ENCODE measurements at places on chromosomes 12 and 14.

DNA sequence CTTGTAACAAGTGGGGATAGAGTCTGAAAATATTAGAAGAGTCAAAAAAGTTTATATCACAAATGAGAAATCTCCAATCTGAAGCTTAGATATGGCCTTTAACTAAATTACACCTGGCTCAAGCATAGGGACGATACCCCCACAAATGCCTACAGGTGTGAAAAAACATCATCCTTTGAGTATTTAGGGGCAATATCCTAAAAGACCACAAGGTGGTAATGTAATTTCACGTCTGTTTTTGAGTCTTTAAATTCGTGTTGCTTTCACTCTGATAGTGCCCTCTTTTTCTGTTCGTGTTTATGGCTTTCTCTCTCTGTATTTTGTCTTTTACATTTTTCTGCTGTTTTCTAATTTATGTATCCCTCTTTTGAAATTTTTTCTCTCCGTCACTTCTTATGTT is 84.3 kb downstream of the ETNK1 start:
- no peak for DNase-seq

- no peak for DNase-seq
These were observed 16.7 kb downstream of the CHST11 start for GRCh38 chr12:104473374-104473983.

DNA sequence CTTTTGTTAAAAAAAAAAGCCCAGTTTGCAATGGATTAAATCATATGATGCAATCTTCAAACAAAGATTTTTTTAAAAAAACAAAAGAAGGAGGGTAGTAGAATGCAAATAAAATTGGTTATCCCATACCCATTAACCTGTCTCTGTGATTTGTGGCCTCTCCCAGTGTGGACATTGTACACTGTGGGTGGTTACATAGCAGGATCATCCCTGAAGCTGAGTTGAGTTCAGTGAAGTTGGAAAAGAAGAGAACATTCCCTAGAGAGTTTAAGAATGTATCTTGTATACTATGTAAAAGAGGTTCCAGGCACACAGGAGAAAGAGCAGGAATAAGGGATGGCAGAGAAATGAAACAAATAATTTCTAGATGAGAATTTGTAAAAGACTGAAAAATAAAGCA is 142.4 kb upstream of the SLC16A7 start:
- no peak for DNase-seq

DNA sequence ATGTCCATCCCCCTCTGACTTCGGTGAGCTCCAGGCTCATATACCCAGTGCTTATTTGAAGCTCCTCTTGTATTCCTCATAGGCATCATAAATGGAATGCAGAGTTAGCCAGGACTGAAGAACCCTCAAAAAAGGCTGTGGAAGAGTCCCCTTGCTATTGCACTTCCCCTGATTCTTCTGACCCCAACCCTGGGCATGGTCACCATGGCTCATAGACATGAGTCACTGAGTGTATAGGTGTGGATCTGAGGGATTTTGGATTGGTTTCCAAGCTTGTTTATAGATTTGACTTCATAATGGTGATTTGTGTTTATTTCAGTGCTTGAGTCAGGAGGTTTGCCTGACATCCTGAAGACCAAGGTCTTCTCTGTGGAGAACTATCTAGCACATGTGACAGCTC is 98.4 kb upstream of the SLC38A2 start:
- DNase-seq = no peak

GRCh38 chr14:61542848-61543790 is 152.2 kb upstream of the HIF1A start:
- DNase-seq = no peak

DNA sequence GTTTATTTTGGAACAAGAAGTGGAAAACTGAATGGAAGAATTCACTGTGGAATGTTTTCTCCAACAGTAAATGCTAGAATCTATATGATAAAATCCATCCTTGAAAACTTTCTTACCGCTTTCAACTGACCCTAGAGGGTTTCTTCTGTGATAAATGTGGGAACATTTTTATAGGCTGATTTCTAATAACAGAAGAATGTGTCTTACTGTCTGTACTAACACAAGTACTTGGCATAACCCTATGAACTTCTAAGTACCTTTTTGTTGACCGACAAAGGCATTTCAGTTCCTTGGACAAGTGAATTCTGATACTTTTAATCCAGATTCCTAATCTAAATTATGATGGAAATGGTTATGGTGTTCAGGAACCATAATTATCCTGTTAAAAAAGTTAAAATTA is 1109.7 kb upstream of the FLRT2 start:
- no peak for DNase-seq

GRCh38 chr14:54440037-54440436 is 1.1 kb downstream of the CNIH1 start:
- DNase-seq = no peak

DNA sequence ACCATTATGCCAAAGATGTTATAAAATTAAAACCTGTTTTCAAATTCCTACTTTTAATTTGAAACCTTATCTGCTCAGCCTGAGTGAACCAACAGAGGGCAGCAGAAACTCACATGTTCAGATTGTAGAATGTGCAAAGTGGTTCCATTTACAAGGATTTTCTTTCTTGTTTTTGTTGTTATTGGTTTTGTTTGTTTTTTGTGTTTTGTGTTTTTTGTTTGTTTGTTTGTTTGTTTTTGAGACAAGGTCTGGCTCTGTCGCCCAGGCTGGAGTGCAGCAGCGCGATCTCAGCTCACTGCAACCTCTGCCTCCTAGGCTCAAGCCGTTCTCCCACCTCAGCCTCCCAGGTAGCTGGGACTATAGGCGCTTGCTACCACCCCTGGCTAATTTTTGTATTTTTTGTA is 22.8 kb upstream of the GARIN2 start:
- no peak for DNase-seq

DNA sequence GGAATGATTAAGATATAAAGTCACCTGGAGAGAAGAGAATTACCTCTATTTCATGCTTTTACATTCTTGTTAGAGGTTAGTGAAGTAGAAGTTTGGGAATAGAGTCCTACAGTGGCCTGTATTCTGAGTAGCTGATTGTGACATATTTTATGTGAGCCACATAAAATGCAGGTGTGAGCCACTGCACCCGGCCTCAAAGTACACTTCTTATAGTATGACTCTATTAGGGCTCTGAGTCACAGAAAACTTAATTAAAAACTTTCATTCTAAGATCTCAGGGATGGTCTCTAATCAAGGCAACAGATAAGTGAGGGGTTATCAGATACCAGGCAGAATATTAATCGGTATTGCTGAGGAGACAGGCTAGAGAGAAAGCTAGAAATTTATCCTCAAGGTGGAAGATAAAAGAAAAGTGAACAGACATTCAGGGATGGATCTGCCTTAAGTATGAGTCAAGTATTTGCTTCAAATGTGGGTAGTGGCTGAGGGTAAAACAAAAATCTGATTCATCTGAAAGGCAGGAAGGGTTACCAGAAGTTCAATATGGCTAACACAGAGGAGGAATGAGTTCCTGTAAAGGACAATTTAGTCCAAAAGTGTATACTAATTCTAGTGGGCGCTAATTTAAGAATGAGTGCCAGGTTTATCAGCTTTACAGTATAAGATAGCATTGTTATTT is 5.5 kb upstream of the G2E3 start:
- no peak for DNase-seq

GRCh38 chr14:41859336-41859735 is 252.7 kb downstream of the LRFN5 start:
- no peak for DNase-seq

DNA sequence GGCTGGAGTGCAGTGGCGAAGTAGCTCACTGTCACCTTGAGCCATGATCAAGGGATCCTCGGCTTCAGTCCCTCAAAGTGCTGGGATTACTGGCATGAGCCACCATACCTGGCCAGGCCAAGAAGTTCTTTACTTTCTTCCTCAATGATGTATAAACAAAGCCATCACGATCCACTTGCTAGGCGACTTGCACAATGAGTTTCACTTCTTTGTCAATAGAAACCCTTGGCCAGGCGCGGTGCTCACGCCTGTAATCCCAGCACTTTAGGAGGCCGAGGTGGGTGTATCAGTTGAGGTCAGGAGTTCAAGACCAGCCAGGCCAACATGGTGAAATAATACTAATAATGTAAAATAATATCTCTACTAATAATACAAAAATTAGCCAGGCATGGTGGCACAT is 14.4 kb upstream of the SPSB2 start:
- no peak for DNase-seq

DNA sequence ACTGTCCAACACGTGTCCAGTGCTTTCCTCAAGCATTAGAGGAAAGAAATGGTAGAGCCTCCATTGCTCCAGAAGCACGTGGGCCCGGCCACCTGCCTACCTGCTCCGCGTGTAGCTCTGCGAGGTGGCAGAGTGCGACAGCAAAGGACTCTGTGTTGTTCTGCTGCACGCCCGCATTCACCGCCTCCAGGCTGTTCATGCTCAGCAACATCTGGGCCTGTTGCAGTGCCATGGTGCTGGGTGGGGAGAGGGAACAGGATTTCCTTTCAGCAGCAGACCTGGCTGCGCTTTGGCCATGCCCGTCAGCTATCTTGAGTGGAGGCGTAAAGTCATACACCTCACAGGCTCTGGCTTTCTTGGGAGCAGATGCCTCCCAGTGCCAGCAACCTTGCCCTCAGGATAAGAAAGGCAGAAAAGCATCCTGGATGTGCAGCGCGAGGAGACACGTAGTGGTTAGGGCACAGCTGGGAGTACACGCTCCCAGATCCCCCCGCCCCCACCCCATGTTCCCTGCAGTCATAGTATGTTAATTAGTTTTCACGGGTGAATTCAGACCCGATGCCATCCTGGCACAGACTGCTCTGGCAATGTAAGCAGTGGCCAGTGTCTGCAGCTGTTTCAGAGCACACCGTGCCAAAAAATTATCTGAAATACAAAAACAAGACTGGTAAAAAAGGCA is 25.1 kb downstream of the ANAPC5 start:
- DNase-seq = no peak

- DNase-seq = no peak
These were observed 28.6 kb downstream of the EML1 start for GRCh38 chr14:99821519-99822508.

DNA sequence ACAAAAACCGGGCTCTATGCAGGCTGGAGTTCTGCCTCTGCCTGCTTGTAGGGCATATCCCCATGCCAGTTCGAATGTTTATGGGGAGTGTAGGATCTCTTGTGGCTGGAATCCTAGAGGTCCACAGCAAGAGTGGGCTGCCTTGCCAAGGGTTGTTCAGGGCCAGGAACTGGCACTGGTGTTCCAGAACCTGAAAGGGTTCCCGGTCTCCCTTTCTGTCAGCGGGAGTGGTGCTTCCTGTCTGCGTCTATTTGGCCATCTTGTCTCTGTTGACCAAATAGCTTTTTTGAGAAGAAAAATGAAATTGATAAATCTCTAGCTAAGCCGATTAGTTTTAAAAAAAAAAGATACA is 17.8 kb downstream of the OLR1 start:
- no peak for DNase-seq

DNA sequence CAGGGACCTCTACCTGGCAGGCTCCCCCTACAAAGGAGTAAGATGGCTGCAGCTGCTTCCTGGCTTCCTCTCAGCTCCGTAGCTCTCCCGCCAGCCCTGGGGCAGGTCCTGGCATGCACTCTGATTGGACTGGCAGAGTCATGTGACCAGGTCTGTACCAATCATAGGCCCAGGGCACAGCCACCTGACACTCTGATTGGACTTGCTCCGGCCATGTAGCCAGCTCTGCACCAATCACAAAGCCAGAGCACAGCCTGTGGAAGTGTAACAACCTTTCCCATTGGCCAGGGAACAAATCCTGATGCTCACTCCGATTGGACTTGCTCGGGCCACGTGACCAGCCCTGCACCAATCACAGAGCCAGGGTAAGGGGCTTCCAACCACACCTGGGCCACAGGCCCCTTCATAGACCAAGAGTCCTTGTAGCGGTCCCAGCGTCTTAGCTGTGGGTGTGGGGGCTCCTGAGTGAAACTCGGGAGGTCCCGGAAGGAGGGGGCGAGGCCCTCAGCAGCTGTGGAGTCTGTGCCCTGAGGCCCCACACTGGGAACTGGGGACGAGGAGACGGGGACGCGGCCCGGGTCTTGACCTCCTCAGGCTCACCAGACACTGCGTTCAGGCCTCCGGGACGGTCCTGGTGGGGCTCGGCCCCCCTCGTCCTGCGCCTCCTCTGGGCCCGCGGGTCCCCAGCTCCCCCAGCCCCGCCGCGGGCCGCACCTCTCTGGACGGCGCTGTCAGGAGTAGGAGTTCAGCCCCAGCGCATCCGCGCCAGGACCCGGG is 210.6 kb downstream of the ADGRD1 start:
- DNase-seq = no peak

- DNase-seq = no peak
These were observed 86.6 kb downstream of the MIA2 start for GRCh38 chr14:39320318-39320717.

- DNase-seq = no peak
These were observed 175.8 kb downstream of the TTC8 start for GRCh38 chr14:89000007-89000942.

GRCh38 chr14:99354166-99354875 is 82.3 kb upstream of the BCL11B start:
- DNase-seq = no peak

GRCh38 chr12:13258197-13258596 is 61.7 kb downstream of the EMP1 start:
- DNase-seq = no peak

DNA sequence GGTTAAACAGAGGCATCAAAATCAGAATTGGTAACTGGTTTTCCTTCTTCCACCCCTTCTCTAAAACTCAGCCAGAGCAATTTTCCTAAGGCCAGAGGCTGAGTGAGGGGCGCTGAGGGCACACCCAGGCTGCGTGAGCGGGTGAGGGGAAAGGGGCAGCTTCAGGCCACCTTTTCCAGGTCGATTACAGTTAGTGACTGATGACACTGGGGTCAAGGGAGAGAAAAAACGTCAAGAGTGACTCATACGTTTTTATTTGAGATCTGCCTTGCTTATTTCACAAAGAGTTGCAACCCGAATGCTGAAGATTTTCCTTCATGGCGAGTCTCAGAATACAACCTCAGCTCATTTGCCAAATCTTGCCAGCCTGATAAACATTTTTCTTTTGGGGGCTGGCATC is 46.7 kb upstream of the EVL start:
- no peak for DNase-seq

DNA sequence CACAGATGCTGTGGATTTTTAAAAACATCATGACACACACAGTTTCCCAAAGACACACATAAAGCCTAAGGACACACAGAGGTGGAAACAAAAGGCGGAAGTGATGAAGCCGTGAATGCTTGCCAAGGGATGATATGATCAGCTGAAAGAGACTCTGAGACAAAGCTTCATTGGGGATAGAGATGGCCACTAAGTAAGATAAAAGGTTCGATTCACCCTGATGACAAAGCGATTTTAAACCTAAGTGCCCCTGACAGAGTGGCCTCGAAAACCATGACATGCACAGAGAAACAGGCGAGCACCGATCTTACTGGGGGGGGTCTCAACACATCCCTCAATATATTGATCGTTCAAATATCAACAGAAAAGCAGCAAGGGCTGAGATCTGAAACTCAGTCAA is 20.3 kb upstream of the EIF5 start:
- DNase-seq = no peak

DNA sequence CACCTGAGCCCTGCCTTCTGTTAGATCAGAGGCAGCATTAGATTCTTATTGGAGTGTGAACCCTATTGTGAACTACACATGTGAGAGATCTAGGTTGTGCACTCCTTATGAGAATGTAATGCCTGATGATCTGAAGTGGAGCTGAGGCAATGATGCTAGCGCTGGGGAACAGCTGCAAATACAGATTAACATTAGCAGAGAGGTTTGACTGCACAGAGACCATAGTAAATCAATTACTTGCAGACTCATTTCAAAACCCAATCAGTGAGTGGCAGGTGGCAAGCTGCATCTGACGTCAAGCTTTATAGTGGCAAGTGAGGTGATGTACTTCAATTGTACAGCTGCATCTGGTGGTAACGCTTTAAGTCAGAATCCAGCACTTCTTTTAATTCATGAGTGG is 141.6 kb downstream of the GPHN start:
- DNase-seq = no peak

- no peak for DNase-seq
These were observed 18.6 kb downstream of the SH2B3 start for GRCh38 chr12:111424189-111424792.
